CD4-positive, alpha-beta memory T cell (primary cell): ENCODE measurements at places on chromosomes 13 and 19. TPM values are rescaled to one million over a fixed set of nuclear protein-coding genes. Genes with fewer than 3 reads are reported as not detected.

DNA sequence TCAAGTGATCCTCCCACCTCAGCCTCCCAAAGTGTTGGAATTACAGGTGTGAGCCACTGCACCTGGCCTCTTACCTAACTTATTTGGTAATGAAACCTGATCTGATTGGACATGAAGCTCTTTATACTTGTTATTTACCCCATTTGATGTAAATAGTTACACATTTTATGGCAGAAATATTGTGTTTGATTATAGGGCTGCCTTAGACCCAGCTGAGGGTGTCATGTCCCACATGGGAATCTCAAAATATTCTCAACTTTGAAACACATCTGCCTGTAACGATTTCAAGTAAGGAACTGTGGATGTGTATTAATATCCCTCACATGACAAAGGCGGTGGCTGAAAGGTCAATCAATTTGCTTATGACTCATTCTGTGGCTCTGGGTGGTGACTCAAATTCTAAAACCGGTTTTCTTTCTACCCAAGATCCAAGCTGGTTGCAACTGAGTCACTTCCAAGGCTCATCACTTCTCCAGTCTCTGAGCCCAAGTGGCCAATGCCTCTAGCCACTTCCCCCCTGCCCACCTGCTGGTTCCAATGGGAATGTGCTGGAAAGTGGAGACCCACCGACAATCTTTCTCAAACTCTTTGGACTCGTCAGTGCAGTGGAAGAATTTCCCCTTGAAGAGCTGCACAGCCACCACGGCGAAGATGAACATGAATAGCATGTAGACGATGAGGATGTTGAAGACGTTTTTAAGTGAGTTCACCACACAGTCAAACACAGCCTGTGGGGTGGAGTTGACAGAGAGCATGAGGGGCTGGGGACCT lies 110.9 kb downstream of the IER2 start:
- no peak overlapping the region for H3K27ac ChIP-seq
- no peak for DNase-seq
- no peaks in the 10 kb centered on the region for H3K4me1 ChIP-seq
- no peak overlapping the region for H3K4me3 ChIP-seq

DNA sequence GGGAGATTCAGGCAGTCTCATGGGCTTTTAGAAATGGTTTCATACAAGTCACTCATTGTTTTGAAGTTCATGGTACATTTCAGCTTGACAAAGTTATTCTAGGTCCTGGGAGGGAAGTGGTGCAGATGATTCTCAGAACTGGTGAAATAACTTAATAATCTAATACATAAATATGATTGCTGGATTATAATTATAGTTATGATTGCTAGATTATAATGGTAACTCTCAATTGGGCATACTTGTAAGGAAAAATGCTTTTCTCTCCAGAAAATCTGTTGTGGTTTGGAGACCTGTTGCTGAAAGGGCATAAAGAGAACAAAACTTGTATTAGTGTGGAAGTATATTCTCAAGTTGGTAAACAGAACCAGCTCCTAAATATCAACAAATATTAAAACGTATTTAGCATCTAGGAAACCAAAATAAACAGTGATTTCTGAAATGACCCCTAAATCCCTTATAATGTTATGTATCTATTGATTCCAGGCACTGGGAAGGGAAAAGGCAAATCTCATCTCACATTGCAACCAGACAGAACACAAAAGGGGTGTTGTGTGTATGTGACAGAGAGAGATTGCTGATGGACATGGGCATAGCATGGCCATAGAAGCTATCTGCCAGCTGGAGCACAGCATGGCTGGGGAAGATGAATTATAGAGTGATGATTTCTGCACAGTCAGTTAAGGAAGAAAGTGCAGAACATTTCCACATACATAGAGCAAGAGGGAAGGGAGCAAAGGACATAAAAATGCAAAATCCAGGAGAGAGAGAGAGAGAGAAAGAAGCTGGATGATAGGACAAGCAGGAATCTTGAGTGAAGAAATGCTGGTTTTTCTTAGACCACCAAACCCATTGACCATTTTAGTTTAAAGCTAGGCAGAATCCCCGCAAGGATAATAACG lies 87.1 kb upstream of the FRY start:
- H3K27me3 ChIP-seq = no peaks in the 10 kb centered on the region
- no peaks in the 10 kb centered on the region for H3K4me1 ChIP-seq

DNA sequence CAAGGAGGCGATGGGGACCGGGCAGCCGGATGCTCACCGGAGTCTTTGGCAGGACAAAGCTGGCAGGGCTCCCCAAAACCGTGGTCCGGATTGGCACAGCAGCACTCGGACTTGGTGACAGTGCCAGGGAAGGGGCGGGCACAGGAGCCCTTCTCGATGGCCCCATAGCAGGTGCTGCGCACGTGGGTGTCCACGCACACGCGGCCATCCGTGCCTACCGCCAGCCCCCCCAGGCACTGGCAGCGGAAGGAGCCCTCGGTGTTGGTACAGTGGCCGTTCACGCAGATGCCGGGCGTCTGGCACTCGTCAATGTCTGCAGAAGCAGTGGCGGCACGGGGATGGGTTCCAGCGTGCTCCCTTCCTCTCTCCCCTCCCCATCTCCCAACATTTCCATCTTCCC lies 17.9 kb downstream of the FBN3 start:
- H3K27me3 ChIP-seq = no peaks in the 10 kb centered on the region
- H3K36me3 ChIP-seq = no peaks in the 10 kb centered on the region
- no peak for DNase-seq
- H3K27ac ChIP-seq = no peak overlapping the region
- H3K4me1 ChIP-seq = no peaks in the 10 kb centered on the region

GRCh38 chr13:71685072-71685471 lies 181.9 kb downstream of the DACH1 start:
- no peak overlapping the region for H3K27ac ChIP-seq
- H3K4me3 ChIP-seq = no peak overlapping the region
- no peaks in the 10 kb centered on the region for H3K27me3 ChIP-seq
- no peaks in the 10 kb centered on the region for H3K36me3 ChIP-seq
- no peaks in the 10 kb centered on the region for H3K4me1 ChIP-seq

DNA sequence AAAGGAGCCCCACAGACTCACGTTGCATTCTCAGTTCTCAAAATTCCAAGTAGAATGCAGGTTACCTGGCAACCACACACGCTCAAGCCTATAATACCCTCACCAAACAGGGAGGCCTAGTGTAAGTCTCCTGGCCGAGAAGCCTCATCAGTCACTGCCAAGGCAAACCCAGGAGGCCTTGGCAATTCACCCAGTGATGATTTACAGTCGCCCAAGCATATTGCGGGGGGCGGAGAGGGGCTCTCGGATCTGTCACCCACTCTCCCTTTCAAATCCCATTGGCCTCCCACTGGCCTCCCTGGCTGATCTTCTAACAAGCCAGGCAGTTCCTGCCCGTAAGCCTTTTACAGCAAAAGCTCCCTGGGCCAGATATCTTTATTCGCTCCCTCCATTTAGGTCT lies 1.1 kb downstream of the AKAP8L start:
- peaks cover 56% of the 10 kb centered on the region for H3K4me1 ChIP-seq
- H3K27me3 ChIP-seq = no peaks in the 10 kb centered on the region
- H3K36me3 ChIP-seq = peaks cover 5% of the 10 kb centered on the region
- no peak for DNase-seq

DNA sequence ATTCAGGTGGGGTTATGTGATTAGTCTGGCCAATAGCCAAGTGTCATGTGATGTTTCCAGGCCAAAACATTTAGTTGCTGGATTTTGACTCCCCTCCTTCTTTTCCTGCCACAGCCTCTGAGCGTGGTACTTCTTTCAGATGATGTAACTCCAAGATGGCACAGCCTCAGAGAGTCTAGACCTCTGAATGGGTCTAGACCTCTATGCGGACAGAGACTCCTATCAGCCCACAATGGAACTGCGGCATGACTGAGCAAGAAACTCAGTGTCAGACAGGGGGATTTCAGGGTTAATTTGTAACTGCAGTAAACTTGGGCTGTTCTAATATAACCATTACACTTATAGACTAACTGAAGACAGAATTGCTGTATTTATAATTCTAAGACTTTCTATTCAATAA lies 42.6 kb upstream of the ZDHHC20 start:
- peaks cover 9% of the 10 kb centered on the region for H3K36me3 ChIP-seq
- no peaks in the 10 kb centered on the region for H3K4me1 ChIP-seq
- no peak overlapping the region for H3K4me3 ChIP-seq
- H3K27ac ChIP-seq = no peak overlapping the region

GRCh38 chr19:42693760-42694350 lies 46.4 kb downstream of the PSG3 start:
- H3K27ac ChIP-seq = no peak overlapping the region
- H3K36me3 ChIP-seq = no peaks in the 10 kb centered on the region
- H3K4me3 ChIP-seq = no peak overlapping the region
- H3K27me3 ChIP-seq = no peaks in the 10 kb centered on the region
- H3K4me1 ChIP-seq = no peaks in the 10 kb centered on the region

- H3K4me3 ChIP-seq = no peak overlapping the region
- no peak for DNase-seq
- H3K4me1 ChIP-seq = no peaks in the 10 kb centered on the region
- no peaks in the 10 kb centered on the region for H3K27me3 ChIP-seq
- H3K36me3 ChIP-seq = no peaks in the 10 kb centered on the region
These were observed 16.1 kb upstream of the STRN4 start for GRCh38 chr19:46762245-46762890.

- DNase-seq = no peak
- H3K27me3 ChIP-seq = no peaks in the 10 kb centered on the region
- no peak overlapping the region for H3K4me3 ChIP-seq
- no peaks in the 10 kb centered on the region for H3K36me3 ChIP-seq
- H3K4me1 ChIP-seq = no peaks in the 10 kb centered on the region
These were observed 152.8 kb downstream of the LHFPL6 start for GRCh38 chr13:39450176-39450575.

DNA sequence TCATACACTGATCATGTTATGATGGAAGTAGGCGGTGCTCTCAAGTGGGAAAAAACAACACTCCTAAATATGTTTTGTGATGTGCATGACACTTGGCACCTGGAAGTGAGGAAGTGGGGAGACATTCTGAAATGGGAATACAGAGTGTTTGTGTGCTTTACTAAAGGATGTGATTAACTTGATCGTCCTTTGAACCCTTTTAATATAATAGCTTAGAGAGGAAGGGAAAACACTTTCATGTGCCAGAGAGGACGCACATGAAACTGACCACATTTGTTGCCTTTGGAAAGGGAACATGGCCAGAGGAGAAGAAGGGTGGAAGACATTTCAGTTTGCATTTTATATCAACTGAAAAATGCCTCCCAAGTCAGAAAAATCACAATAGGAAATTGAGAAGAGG lies 31.4 kb downstream of the SMAD9 start:
- no peaks in the 10 kb centered on the region for H3K4me1 ChIP-seq
- H3K36me3 ChIP-seq = no peaks in the 10 kb centered on the region
- DNase-seq = no peak
- H3K4me3 ChIP-seq = no peak overlapping the region
- H3K27ac ChIP-seq = no peak overlapping the region

GRCh38 chr19:51364200-51365106 lies 1.7 kb downstream of the ETFB start:
- no peaks in the 10 kb centered on the region for H3K36me3 ChIP-seq
- peaks cover 50% of the 10 kb centered on the region for H3K4me1 ChIP-seq
- H3K27ac ChIP-seq = no peak overlapping the region
- H3K4me3 ChIP-seq = no peak overlapping the region
- H3K27me3 ChIP-seq = no peaks in the 10 kb centered on the region

- no peaks in the 10 kb centered on the region for H3K4me1 ChIP-seq
- H3K27me3 ChIP-seq = no peaks in the 10 kb centered on the region
- H3K4me3 ChIP-seq = no peak overlapping the region
- no peaks in the 10 kb centered on the region for H3K36me3 ChIP-seq
- no peak overlapping the region for H3K27ac ChIP-seq
These were observed 1253.2 kb upstream of the PRR20A start for GRCh38 chr13:55887561-55887960.

- peaks cover 3% of the 10 kb centered on the region for H3K4me1 ChIP-seq
- no peaks in the 10 kb centered on the region for H3K27me3 ChIP-seq
- H3K4me3 ChIP-seq = no peak overlapping the region
- H3K36me3 ChIP-seq = peaks cover 30% of the 10 kb centered on the region
- no peak overlapping the region for H3K27ac ChIP-seq
These were observed 10.3 kb downstream of the TMTC4 start for GRCh38 chr13:100664171-100664900.

DNA sequence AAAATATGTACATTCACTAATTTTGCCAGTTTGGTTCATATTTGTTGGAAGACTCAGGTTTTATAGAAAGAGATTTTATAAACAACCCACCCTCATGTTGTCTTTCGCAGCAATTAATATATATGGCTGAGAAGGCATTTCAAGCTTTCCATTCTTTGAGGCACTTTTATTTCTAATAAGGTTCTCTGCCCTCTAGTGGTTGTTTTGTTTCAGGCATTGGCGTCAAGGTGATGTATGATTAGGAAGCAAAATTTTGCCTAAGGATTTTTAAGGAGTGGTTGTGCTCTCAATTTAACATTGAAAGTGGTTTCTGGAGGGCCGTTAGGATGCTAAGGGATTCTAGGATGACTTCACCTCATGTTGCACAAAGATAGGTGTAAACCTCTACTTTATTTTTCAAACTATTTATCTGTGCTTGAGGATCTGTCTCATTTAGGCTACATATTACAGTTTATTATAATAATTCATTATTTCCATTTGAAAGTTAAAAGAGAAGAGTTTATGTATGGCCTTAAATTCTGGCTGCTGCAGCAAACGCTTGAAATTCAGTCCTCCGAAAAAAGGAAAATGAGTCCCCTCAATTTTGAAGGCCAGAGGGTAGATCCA lies 35.9 kb downstream of the OXGR1 start:
- no peak overlapping the region for H3K27ac ChIP-seq
- DNase-seq = no peak
- H3K4me1 ChIP-seq = no peaks in the 10 kb centered on the region

DNA sequence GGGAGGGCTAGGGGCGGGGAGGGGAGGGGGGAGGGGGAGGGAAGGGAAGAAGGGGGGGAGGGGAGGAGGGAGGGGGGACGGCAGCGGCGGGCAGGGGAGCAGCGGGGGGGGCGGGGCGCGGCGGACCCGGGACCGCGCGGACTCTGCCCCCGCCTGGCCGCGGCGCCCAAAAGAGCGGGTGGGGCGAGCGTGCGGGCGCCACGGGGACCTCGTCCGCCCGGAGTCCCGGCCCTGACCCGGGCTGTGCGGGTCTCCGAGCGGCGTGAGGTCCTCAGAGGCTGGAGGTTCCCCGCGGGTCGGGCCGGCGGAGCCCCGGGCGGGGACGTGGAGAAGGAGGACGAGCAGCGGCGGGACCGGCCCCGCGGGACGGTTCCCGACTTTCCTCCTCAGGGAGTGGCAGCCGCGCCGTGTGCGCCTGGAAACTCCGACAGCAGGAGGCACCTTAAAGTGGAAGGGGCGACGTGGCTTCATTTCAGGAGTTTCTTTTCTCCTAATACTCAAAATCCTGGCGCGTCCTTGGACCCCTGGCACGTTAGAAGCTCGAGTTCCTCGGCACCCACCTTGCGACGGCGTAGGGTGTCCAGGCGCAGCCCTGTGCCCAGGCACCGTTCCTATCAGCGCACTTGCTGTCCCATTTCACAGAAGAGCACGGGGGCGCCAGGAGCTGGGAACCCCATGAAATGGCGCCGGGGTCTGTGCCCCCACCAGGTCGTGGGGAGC lies 518 bp upstream of the PLPP2 start:
- H3K36me3 ChIP-seq = no peaks in the 10 kb centered on the region
- H3K4me1 ChIP-seq = peaks cover 24% of the 10 kb centered on the region
- H3K4me3 ChIP-seq = no peak overlapping the region
- H3K27ac ChIP-seq = no peak overlapping the region
- DNase-seq = no peak

The GPR183 gene
- total RNA-seq = 203 TPM

The PABPC3 gene
- 1.3 TPM for total RNA-seq

The ZNF737 gene
- total RNA-seq = 44.7 TPM
